ENCODE measurements at places on chromosomes 5 and 9.

DNA sequence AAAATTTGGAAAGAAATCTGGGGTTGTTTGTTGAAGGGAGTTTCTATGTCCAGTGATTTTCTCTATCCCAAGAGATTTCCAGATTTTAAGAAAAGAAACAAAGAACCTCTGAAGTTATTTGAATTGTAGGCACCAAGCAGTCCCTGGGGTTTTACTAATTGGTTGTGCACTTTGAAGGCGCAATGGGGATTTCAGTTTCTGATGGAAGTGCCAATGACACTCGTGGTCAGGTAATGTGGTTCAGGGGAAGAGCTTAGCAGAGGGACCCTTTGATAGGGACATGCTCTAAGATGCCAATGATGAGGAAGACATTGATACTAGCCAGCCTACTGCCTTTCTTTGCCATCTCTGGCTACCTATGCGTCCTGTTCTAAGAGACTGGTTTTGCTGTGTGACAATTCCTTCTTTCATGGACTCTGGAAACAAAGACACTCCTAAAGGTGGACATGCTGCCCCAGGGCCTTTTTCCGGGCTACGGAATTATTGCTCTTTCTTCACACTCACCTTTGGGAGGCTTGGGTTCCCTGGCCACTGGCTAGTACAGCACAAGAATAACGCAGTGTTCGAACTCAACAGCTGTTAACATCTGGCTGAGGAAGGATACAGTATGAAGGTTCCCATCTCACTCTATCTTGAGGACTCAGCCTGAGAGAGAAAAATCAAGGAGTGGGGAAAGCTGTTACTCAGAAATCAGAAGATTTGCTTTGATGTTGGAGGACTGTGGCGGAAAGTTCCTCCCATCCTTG, 6.9 kb upstream of the TRAF1 start:
- ATAC-seq, result no peak

- no peak for ATAC-seq
These were observed 43.8 kb downstream of the RECK start for GRCh38 chr9:36080519-36080918.

DNA sequence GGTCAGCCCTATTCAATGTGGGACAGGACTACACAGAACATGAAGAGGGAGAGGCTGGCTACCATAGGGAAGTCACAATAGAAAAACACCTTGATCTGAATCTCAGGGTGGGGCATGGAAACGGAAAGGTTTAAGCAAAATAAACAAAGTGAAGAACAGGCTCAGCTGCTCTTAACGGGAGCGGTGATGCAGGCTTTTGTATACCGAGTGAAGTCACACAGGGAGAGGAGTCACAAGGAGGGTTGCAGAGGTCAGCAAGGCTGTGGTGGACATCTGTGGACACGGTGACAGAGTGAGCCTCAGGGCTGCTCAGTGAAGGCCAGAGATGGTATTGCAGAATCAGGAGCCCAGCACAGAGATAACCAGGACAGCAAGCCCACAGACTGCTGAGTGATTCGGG, 30.6 kb upstream of the SEMA4D start:
- no peak for ATAC-seq

DNA sequence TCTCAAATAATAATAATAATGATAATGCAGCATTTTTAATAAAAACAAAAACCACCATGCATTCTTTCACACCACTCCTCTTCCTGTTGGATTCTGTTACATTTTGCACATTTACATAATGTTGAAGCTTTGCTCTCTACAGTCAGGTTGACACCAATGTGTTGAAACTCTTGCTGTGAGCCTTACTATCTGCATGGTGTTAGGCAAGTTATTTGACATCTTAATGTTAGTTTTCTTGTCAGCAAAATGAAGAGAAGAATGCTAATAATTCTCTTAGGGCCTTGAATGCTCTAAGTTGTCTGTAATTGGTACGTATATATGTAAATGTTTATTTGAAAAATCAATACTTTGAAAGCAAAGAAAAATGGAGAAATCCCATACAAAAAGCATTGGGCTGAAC, 525.5 kb upstream of the PTGER4 start:
- no peak for ATAC-seq

DNA sequence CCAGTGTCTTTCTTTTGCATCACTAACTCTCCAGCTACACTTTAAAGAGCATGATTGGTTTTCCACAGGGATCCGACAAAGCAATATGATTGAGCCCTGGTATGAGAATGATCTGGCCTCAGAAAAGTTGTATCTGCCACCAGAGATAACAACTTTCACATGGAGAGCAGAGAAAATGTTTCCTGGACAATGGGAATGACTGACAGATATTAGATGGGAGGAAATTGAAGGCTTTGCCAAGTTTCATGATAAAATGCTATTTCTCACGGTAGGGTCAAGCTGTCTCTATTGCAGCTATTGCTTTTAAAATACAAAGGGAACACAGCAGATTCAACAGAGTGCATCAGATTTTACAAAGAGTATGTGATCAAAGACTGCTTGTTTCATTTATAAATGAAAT, 56.4 kb upstream of the GLIS3 start:
- no peak for ATAC-seq

DNA sequence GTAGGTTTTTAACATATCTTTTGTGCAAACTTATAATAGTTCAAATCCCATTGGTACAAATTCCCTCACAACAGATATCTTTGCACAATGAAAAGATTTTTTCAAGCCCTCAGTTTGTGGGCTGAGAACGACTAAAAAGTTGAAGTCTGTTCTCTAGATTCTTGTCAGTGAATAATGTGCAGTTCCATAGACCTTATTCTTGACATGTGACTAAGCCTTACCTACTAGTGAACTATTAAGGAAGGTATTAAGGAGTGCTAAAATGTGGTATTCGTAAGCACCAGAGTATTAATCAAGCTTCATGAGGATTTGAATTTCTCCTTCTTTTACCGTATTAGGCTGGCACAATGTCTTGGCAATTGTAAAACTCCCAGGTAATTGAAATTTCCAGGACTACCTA, 205.6 kb upstream of the DMRTA1 start:
- no peak for ATAC-seq

- no peak for ATAC-seq
These were observed 12.6 kb downstream of the DAPK1 start for GRCh38 chr9:87510252-87510683.

- no peak for ATAC-seq
These were observed 1055.5 kb upstream of the DMAC1 start for GRCh38 chr9:8855046-8855445.

DNA sequence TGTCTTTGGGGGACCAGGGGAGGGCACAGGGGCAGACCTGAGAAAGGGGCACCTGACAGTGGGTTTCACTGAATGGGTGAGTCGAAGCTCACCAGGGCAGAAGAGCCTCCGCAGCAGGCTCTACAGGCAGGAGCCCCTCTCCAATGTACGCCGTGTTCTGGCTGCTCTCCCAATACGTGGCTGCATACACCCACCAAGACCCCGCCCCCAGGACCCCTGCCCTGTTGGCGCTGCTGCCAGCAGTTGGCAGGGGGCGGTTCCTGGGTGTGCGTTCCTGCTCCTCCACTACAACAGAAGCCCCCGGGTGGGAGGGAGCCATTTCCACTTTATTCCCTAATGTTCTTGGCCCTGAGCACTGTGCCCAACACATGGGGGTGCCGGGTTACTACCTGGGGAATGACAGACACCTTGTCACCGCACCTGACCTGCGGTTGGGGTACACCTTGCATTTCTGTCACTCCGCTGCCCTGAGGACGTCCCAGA, 30.3 kb downstream of the SARDH start:
- ATAC-seq, result no peak

DNA sequence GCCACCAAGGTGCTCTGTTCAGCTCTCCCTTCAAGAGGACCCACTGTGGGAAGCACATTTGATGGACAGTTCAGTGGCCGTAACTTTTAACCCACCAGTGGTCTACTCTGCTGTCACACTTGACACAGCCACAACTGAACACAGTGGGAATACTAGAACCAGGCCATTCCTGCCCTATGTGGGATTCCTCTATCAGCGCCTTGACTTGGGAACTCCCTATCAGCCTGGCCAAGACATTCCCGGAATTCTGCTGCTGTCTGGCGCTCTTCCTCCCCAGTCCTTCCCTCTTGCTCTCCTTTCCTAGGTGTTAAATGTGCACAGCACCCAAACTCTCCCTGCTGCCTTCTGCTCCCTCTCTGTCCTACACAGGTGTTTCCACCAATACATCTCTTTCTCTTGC, 23.1 kb upstream of the SH3PXD2B start:
- no peak for ATAC-seq
